Stimulated activated CD8-positive, alpha-beta memory T cell treated with anti-CD3 and anti-CD28 coated beads, Interleukin-2, amount 100 ng/mL, for 1 hour (primary cell): ENCODE measurements at places on chromosomes 2 and 18.

GRCh38 chr18:35185771-35186170 is 55.1 kb upstream of the ZNF397 start:
- no peak for DNase-seq

GRCh38 chr2:33375054-33375453 is 101.4 kb upstream of the RASGRP3 start:
- no peak for DNase-seq

- no peak for DNase-seq
Measured at GRCh38 chr2:219078126-219078525, 17.4 kb upstream of the IHH start.

DNA sequence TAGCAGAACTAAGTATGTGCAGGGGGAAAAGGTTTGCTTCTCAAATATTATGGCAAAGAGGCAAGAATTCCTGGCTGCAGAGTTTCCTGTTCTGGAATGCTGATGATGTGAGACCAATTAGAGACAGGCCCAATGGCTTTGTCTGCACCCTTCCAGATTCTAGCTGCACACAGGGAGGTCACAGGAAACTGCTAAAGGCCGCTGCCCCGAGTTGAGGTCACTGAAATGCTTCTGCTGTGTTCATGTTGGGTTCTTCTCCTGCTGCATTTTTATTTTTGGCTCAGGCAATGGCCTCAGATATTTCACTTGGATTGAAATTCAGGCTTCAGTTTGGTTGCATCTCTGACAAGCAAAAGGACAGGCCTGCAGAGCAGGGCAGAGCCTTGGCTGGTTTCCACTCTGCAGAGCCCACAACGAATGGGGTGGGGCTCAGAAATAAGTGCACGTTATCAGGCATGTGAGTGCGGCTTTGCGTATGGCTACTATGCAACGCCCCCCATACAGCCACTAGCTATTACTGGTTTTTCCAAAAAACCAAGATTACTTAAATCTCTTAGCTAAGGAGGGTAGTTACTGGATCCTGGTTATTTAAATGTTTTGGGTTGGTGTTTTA is 66.9 kb upstream of the FZD5 start:
- DNase-seq, result no peak

DNA sequence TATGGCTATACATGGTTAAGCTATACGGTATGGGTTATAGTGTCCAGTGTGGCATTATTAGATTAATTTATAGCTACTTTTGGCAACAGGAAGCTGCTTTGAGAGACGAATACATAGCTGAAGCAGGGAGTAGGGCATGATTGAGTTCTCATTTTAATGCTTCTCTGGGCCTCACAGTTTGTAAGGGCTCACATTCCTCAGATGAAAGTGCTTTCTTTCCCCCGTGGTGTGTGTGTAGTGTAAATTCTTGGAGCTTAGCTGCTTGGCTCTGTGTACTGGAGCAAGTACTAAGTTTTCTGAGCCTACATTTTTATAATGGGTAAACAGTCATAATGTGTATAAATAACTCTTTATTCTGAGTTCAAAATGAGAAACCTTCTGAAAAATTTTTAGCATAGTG is 173.7 kb downstream of the PTPRM start:
- DNase-seq, result no peak

- no peak for DNase-seq
Measured at GRCh38 chr18:63237881-63238692, 81.5 kb downstream of the BCL2 start.

DNA sequence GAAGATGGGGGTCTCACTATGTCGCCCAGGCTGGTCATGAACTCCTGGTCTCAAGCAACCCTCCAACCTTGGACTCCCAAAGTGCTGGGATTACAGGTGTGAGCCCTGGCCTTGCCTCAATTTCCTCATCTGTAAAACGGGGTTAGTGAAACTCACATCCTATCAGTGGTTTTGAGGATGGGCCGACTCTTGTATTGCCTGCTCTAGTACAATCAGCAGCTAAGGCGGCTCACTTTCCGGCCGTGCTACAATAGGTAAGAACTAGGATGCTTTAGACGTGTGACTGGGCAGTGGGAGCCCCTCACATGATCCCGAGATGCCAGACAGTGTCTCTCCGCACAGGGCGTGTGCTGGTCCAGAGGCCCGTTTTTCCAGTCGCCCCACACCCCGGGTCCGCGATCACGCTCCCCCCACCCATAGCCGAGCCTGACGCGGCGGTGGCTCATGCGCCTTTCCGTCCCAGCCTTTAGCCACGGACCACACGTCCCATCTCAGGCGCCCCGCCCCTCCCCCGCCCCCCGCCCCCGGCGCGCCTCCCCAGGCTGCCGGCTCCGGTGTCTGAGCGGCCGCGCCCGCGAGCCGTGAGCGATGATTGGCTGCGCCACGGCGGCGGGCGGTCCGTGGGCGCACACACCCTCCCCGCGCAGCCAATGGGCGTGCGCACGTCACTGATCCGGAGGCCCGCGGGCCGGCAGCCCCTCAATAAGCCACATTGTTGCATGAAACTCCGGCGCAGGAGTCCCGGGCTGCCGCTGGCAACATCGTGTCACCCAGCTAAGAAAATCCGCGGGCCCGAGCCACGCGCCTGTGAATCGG is at the start of gene HK2:
Gene HK2 (plus strand): TSS at position 710 of the 816 bp plus-strand sequence. CDS start 454 bp downstream, outside the sequence.
- peak; percentile 63 for DNase-seq

DNA sequence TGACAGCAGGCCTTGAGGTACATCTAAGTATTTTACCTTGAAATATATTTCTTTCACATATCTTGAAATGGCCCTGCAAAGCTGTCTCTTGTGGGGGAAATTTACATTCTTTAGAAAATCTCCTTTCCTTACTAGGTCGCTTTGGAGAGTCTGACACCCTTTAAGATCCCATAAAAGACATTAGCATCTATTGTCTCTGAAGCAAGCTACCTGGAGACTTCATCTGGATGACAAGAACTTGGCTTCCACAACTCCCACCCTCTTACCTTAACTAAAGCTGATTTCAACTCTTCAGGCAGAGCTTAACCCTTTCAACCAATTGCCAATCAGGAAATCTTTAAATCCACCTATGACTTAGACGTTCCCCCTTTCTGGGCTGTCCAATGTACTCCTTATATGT is 219.3 kb downstream of the PIEZO2 start:
- DNase-seq, result no peak

- DNase-seq, result no peak
Measured at GRCh38 chr2:203997481-203997880, 60.9 kb downstream of the ICOS start.

GRCh38 chr2:224780106-224780505 is 63.9 kb upstream of the CCDC195 start:
- DNase-seq, result no peak

DNA sequence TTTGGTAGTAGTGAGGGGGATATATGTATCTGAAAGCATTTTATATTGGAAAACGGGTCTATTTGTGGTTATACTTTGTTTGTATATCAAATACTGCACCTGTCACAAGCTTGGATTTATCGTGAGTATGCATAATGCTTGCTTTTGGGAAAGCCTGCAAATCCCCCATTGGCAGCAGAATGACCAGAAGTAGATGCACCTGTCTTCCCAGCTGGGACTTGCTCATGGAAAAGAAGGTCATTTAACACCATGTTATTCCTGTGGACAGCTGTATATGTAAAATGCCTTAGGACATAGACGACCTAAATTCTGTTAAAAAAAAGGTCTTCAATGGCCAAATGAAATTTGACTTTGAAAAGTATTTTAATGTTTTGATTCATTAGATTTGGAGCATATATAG is 599.4 kb downstream of the XIRP2 start:
- no peak for DNase-seq

GRCh38 chr2:137689549-137689948 is 274.7 kb upstream of the HNMT start:
- DNase-seq, result no peak

GRCh38 chr2:43905371-43905803 is 66.6 kb downstream of the ABCG8 start:
- DNase-seq, result no peak

DNA sequence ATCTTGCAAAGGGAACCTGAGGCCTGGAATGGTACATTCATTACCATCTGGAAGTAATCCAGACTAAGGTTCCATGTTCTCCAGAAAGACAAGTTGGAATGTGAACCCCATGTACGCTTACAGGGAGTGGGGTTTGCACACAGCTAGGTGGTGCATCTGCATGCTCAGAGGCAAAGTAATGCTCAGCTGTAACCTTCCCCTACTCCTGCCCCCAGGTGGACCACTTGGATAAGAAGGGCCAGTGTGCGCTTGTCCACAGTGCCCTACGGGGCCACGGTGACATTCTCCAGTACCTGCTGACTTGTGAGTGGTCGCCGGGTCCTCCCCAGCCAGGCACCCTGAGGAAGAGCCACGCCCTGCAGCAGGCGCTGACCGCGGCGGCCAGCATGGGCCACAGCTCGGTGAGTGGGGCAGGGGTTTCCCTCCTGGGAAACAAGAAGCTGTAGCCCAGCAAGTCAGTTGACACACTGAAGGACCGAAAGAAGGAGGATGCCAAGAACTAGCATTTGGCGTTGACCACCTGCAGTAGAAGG is 90.0 kb downstream of the WDSUB1 start:
- DNase-seq, result no peak

DNA sequence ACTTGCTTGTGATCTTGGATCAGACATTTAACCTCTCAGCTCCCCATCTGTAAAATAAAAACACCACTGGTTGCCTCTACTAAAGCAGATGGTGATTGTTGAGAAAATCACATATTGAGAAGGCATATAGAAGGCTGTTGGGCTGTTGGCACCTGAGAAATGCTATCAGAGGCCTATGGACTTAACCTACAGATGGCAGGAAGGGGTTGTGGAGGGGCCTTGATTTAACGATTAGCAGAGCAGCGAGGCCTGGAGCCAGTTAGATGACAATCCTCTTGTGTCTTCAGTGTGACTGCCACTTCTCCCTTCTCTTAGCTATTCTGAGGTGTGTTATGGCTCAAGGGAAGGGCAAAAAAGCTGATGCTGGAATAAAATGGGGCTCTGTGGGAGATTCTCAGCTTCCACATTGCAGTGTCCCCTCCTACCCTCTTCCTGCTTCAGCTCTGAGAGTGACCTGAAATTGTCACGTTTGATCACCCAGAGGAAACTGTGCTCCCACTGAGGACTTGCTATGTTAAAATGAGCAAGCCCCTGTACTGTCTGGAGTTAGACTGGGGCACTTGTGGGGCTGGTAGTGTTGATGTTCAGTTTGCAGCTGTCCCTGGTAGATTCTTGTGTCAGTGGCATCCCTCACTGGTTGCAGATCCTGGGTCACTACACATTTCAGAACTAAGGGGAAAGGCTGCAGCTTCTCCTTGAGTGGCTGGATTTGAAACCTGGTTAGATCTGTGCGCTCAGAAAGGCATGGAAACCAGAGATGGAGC is 31.5 kb downstream of the CXCR4 start:
- DNase-seq, result no peak

GRCh38 chr2:223095207-223095606 is 43.2 kb downstream of the KCNE4 start:
- DNase-seq, result no peak

DNA sequence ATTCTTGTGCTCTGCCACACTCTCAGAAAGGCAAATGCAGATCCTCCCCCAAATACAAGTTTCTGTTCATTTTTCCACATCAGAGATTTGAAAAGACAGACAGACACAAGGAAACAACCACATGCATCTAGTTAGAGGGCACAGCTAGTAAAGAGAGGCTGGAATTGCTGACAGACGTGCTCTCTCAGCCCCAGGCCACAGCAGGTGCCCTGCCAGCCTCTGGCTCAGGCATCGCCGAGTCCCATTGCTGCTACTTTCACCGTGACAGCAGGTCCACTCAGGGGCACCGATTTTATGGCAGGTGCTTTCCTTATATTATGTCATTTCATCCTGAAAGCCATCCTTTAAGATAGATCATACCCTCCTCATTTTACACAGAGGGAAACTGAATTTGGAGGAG is 507.5 kb downstream of the EIPR1 start:
- no peak for DNase-seq

GRCh38 chr18:48545757-48546321 is 7.0 kb downstream of the CTIF start:
- DNase-seq, result no peak

DNA sequence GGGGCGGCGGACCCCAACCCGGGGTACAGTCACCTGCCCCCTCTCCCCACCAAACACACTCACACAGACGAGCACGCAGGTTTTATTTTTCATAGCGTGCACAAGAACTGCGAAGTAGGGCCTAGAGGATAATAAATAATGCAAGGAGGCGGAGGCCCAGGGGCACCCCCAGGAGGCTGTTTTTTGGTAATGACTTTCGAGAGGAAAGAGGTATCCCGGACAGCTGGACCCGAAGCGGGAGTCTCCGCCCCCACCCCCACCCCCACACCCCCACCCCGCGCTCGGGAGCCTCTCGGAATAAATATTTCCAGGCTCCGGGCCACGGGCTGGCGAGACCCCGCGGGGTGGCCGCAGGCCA is 3.4 kb downstream of the CYP26B1 start:
- DNase-seq, result no peak

DNA sequence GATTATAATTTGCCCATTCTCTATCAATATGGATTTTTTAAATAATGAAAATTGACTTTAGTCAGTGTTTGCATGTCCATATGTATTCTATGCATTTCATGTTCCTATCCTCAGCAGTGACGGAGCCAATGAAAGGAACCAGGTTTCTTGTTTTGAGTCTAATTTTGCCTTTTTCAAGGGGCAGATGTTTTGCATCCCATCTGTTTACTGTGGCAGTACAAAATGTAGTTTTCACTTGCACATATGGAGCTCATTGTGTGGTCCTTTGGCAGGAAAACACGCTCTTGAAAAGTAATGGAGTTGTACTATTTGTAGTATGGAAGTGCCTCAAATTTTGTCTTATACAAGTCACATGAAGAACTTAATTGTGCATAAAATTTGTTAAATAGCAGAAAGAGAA is 127.8 kb downstream of the AGPS start:
- DNase-seq, result no peak

- no peak for DNase-seq
Measured at GRCh38 chr2:122748552-122749011, 993.1 kb downstream of the TSN start.

GRCh38 chr2:235135990-235136561 is 184.3 kb downstream of the SH3BP4 start:
- no peak for DNase-seq

DNA sequence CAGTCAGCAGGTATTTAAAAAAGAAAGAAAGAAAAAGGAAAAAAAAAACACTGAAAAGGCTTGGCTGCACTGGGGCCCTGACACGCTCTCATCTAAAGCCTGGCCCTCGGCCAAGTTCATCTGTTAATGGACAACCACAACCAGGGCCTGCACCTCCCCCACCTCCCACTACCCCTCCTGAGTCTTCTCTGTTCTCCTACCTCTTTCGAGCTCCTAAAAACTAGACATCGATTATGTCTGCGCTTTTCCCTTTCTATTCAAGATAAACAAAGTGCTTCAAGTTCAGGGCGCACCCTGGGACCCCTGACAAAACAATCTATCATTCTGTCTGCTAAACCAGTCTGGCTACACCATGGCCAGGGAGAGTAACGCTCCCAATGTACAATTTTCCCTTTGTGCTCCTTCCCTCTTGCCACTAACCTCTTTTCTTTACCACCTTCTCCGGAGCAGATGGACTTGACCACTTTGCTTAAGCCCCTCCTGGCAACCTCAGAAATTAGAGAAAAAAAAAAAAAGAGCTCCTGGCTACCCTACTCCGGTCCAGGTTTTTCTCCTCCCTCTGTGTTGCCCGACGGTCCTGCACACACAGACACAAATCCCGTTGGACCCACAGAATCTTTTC is 22.7 kb downstream of the BCL11A start:
- no peak for DNase-seq

GRCh38 chr2:161662373-161662772 is 38.2 kb downstream of the SLC4A10 start:
- no peak for DNase-seq
